ENCODE measurements at places on chromosomes 6 and 20.

DNA sequence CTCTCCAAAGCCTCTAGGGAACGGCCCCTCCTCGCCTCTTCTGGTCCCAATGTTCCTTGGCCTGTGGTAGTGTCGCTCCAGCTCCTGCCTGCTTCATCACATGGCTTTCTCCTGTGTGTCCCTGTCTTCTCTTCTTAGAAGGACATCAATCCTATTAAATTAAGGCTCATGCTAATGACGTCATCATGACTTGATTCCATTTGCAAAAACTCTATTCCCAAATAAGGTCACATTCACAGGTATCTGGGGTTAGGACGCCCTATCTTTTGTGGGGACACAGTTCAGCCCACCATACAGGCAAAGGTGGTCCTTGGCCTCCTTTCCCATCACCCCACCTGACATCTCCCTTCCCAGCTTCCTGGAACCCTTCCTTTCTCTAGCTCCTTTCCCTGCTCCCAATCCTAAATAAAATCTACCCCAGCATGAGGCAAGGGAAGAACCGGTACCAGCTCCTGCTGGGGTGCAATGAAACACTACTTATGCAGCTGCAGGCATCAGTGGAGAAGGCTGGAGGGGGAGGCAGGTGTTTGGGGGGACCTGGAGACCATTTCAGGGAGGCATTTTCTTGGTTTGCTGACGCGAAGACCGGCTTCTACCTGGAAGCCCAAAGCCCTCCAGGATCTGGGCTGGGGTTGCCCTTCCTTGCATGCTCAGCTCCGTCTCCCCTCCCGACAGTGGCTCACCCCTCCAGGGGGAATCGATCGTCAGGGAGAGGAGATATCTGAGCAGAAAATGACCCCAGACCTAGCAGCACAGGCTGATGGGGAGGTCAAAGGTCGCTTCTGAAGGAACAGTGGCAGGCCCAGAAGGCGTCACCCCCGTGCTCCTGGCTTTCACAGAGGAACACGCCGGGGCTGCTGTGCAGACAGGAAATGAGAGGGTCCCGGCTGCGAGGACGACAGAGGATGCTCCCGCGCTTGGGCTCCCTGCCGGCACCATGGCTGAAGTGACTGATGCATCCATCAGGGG is 71.7 kb upstream of the QKI start:
- DNase-seq: no peak

- DNase-seq: no peak
These were observed 2.5 kb downstream of the RIPOR2 start for GRCh38 chr6:24933266-24933665.

- DNase-seq: no peak
These were observed 170.3 kb upstream of the KCNG1 start for GRCh38 chr20:51193066-51193772.

DNA sequence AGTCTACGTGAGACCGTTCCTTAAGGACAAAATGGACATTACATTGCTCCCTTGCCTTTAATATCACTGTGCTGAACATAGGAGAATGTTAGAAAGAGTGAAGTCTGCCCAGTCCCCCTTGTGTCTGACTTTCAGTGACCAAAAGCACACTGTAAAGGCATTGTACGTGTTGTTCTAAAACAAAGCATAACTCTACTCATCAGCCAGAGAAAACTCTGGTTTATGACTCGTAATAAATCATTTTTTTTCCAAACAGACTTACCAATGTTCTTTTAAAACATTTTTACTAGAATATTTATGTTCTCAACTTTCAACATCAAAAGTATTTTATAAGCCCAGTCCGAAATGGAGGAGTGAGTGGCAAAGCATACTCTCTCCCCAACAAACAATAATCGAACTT is 262.5 kb downstream of the GJA1 start:
- no peak for DNase-seq

DNA sequence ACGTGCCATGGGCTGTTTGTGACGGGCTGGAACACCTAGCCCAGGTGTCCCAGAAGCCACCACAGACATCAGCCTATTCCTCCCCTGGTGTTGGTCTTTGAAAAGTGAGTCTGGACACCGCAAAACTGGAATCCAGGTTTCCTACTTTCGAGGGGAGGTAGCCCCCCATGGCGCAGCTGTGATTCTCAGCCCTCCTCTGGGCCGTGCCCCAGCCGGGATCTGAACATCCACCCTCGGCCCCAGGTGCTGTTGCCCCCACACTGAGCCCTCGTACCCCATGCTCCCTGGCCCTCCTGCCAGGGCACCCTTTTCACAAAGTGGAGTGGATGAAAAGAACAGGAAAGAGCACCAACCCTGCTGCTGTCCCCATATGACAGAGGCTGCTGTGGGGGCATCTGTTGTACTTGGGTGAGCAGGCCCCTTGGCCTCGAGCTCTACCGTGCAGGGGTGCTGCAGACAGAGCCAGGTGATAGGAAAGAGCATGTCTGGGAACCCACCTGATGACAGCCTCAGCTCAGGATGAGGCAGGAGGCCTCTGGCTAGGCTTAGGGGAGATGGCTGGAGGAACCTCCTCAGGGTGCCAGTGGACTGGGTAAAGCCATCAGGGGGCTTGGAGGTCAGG is 18.8 kb upstream of the MAS1L start:
- no peak for DNase-seq

GRCh38 chr6:118639054-118639964 is 12.1 kb downstream of the CEP85L start:
- DNase-seq: no peak

DNA sequence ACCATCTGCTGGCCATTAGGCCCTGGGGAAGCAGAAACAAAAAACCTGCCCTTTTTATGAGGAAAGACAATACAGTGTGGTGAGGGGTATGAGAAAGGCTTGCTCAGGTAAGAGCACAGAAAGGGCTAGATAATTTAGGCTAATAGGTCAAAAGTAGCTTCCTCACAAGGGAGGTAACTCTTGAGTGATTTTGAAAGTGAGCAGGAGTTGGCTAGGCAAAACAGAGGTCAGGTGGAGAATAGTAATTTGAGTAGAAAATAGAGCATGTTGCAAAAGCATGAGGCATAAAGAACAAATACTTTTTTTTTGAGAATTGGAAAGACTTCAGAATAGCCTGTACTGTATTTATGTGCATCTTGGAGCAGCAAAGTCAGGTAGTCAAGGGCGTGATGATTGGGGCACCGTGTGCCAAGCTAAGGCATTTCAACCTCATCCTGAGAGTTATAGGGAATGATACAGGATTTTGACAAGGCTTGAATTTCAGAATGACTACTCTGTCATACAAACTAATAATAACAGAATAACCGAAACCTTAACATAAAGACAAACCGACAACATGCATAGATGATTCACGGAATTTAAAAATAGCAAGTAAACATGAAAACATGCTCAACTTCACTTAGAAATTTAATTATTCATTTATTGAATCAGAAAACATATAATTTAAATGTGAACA is 123.0 kb upstream of the ENPP5 start:
- no peak for DNase-seq

DNA sequence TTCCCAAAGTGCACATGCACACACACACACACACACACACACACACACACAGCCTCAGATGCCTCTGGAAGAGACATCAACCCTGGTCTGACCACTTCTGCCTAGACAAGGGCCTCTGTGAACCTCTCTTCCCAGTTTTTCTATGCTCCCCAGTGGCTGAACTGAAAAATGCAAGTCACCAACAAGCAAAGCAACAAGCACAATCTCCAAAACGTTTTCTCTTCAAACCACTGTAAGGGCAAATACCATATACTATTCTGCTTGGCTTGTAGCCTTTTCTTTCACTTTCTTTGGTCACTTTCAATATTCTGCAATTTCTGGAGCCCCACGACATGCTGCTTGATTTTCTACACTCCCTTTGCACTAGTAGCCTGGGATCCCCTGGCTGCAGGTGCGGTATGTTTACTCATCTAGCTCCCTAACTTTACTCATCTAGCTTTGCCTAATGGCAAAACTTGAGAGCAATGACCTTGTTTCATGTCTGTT is 121.4 kb upstream of the DST start:
- DNase-seq: peak; percentile 44

- DNase-seq: no peak
These were observed 96.8 kb downstream of the HIVEP2 start for GRCh38 chr6:142848156-142848555.

DNA sequence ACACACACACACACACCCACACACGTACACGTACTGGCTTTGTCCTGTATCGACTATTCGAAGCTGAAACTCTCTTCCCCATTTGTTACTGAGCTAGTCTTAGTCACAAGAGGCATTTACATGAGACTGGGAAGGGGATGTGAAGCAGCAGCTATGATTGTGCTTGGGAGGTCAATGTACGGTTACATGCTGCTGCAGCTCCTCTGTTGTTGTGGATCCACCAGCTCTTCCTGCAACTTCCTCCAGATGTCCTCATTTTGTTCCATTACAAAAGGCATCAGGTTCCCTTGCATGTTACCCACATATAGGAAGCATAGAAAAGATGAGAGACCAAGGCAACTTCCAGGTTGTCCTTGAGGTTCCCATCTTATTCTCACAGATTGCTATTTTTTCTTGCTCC is 612.4 kb upstream of the IMPG1 start:
- no peak for DNase-seq

DNA sequence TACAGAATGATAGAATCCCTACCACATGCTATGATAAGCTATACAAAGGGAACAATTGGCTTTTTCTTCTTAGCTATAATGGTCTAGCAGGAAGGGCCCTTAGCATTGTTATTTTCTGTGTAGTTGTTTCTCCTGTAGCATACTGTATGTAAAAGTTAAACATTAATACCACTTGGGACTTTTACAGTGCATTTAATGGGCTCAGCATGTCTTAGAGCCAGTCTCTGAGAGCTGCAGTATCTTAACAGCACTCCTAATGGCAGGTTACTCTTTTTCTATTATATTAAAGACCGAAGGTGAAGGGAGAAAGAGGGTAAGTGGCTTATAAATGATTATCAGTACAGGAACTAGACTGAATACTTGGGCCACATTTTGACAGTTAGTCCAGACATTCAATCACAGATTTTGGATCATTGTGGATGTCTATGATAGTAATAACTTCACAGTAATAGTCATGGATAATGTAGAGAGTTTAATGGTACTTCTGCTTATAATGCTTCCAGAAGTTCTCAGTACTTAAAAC is 290.7 kb downstream of the PHF3 start:
- DNase-seq: no peak

DNA sequence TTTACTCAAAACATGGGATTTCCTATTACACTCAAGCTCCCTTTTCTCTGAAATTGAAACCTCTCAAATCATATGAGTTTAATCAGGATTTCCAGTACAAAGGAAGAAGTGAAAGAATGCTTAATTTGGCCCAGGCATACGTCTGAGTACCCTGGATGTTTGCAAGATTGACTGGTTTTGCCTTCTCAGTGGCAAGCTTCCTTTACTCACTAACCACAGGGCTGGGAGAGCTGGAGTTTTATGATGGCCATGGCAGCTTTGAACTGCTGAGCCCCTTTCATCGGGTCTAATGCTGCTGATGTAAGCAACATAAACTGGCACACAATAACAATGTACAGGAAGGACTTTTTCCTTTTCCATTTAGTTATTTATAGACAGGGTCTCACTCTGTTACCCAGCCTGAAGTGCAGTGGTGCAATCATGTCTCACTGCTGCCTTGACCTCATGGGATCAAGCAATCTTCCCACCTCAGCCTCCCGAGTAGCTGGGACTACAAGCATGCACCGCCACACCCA is 194.8 kb downstream of the SLC35F1 start:
- DNase-seq: no peak

GRCh38 chr6:90222724-90223198 is 73.9 kb downstream of the BACH2 start:
- DNase-seq: no peak

DNA sequence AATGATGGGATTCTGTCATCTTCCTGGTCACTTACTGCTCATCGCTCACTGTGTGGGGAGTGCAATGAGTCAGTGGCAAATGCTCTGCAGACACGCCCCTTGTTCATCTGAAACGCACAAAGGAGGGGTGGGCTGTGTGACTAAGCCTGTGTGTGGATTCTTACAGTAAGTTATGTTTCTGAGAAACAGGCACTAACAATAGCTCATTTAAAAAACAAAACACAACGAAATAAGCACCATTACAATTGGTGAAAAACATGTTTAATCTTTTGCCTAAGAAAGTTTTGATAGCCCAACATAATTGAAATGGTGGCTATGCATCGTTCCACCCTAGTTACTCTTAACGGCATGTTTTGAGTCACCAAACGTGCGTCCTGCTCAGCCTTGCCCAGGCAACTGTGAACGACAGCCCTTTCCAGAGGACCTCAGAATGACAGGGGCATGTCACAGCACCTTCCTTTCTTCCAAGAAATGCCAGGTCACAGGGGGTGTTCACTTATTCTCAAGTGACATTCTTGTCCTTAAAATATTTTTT is 118.4 kb upstream of the SGK1 start:
- DNase-seq: peak; percentile 79

DNA sequence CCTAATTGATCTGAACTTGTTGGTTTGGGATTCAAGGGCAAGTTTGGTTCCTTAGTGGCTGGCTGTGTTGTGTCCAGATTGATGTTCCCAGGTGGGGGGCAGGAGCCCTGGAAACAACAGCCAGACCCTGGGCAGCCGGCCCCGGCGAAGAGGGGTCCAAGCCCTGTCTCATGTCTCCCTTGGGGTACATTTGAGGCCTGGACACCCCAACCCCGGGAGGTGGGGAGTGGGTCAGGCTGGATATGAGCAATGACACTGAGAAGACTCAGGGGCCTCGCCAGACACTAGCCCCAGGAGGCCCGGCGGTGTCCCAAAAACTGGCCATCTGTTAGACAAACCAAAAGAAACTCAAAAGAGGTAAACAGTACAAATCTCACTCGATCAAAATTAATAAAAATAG is 79.6 kb downstream of the YTHDF1 start:
- no peak for DNase-seq

DNA sequence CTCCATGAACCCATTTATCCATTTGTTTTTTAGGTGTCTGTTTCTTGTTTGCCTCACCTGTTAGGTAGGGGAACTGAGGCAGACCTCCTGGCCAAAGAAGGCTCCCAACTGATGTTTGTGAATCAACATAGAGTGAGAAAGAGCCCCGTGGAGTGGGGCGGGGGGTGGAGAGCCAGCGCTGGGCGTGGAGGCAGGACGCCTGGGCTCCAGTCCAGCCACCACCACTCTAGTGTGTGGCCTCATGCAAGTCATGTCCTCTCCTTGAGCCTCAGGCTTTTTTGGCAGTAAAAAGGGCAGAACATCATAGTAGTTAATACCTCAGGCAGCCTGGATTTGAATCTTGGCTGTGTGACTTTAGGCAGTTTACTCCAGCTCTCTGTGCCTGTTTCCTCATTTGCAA is 42.2 kb upstream of the SCRT2 start:
- DNase-seq: no peak
